NCI-H1105 (cell line): ENCODE measurements at places on chromosomes 2 and 18.

DNA sequence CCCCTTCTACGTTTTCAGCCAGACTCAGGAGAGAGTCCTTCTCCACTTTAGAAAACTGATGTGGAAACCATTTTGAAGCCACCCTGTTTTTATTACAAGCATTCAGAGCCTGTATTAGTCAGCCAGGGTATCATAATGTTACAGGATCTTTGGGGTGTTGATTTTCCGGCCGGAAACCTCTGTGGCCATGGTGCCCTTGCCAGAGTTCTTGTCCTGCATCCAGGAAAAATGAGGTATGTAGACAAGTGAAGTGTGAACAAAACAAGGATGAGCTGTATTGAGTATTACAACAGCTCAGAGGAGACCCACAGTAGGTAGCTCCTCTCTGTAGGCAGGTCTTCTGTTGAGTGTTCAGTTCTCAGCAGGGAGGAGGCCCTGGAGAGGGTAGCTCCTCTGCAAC lies 241.0 kb upstream of the COPS8 start:
- no peak for DNase-seq

- DNase-seq = no peak
Measured at GRCh38 chr2:19753314-19753713, 148.5 kb downstream of the TTC32 start.

DNA sequence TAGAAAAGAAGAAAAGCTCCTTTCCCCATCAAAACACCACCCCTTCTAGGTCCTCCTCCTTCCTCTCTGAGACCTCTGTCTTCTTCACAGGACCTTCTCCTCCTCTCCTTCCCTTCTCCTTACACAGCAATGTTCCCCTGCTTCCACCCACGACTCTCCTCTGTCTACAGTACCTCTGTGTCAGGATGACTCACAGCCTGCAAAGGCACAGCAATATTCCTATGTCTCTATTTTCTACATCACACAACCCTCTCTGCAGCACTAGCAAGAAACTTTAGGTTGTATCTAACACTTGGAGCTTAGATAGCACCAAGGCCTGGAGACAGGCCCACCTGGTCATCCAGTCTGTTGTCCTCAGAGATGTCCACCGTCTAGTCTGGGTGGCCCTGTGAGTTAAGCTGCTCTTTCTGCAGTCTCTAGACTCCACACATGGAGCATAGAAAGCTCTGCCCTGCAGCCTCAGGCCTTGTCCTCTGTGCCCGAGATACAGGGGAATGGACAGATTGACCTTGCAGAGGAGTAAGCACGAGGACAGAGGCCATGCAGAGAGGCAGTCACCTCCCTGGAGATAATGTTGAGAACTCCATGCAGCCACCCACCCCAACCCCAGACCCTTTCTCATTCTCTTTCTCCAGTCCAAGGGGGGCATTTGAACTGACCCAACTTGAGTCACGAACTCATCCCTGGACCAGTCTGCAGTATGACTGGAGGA lies 212.0 kb downstream of the TNS1 start:
- DNase-seq = no peak

DNA sequence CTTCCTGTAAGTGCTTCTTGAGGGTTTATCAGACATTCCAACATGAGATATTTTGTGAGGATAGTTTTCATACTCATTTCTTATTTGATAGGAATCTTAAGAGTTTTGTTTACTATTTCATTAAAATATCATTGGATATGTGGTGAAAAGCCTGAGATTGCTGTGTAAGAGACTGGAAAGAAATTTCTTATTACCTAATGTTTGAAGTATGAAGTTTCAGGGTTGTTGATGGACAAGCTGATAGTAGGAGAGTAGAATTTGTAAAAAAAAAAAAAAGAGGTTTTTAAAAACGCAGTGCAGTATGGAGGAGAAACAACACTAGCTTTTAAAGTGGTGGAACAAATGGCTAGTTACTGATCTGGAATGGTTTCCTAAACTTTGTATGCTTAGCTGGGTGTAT lies 7.7 kb downstream of the EPB41L5 start:
- DNase-seq = no peak

DNA sequence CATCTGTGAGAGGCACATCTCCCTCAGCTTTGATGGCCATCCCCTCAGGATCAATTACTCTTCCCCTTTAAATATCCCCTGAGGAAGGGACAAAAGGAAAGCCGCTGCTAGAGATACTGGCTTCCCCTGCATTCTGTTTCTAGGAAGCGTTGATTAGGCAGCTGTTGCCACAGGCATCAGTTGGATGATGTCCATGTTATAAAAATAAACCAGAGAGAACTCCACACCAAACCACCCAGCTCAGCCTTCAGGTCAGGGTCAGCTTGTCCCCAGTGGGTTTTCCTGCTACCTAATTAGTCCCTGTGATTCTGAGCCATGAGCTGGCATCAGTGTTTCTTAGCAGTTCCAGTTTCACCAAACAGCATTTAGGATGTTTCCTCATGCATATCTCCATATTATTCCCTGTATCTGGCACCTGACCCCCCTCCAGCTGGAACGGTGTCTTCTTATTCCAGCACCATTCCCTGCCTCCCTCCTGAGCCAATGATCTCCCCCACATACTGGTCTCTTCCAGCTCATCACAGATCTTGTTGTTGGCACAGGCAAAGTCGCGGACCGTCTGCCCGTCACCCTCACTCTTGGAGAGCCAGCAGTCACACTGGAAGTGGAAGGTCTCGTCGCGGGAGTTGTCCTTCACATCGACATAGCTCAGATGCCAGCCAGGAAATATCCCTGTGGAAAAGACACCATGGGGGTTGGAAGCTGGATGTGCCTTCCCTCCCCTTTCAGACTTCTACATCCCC lies 168.4 kb downstream of the LOXHD1 start:
- no peak for DNase-seq

DNA sequence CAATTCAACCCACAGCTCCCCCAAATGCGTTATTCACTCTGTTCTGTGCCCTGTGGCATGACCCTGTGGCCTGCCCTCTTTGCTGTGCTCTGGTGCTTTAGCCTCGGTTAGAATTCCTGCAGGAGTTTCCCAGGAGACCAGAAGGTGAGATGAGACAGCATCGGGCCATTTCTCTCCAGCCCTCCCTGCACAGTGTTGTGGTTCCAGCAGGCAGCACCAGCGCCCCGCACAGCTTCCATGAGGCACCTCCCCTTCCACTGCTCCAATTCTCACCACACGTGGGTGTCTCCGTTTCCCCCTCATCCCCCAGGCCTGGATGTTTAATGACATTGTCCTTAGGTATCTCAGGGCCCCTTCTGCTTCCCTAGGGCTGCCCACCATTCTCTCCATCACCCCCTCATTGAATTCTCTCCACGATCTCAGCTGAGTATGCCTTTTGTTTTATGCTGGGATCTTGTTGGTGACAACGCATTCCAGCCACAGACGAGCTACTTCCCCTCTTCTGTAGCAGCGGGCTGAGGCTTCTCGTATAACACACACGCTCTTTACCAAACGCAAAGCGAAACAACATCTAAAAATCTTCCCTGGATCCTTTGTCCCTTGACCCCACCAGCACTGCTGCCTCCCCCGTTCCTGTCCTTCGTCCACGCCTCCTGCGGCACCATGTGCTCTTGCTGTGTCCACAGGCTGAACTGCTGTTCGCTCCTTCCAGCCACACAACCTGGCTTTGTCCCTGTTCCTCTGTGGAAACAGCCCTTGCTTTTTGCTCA lies 35.1 kb downstream of the ACKR3 start:
- DNase-seq = no peak

DNA sequence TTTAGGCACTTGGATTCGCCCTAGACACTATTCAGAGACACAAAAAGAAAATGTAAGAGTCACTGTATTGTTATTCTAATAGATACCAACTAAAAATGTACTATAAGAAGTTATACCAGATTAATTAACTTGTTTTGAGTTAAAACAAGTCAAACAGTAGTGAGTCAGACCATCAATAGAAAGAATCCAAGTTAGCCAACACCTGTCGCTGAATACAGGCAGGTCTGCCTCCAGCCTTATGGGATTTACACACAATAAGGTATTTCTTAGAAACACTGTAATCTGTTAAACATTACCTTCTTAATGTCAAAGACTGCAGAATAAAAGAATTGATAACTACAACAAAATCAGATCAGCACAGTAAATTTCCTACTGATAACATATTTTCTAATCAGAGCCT lies 181.4 kb downstream of the DYM start:
- no peak for DNase-seq

GRCh38 chr2:177767768-177768167 lies 304.8 kb downstream of the PDE11A start:
- no peak for DNase-seq

DNA sequence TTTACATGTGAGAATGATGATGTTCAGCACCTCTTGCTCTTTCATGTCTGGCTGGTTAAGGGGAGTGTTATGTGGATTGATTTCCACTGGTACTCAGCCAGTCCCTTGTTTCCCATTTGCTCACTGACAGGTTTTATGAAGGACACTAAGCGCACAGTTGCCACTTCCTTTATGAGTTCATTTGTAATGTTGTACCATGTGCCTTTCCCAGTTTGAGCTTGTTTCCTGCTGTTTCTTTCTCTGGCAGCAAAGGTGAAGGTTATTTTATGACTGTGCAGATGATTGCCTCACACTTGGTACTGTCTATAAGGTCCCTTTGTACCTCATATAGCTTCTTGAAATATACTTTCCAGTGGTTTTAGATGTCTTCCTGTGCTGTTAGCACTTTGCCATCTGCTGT lies 1700.5 kb upstream of the TMEFF2 start:
- no peak for DNase-seq

- DNase-seq = no peak
Measured at GRCh38 chr18:37661478-37661877, 95.9 kb upstream of the CELF4 start.

DNA sequence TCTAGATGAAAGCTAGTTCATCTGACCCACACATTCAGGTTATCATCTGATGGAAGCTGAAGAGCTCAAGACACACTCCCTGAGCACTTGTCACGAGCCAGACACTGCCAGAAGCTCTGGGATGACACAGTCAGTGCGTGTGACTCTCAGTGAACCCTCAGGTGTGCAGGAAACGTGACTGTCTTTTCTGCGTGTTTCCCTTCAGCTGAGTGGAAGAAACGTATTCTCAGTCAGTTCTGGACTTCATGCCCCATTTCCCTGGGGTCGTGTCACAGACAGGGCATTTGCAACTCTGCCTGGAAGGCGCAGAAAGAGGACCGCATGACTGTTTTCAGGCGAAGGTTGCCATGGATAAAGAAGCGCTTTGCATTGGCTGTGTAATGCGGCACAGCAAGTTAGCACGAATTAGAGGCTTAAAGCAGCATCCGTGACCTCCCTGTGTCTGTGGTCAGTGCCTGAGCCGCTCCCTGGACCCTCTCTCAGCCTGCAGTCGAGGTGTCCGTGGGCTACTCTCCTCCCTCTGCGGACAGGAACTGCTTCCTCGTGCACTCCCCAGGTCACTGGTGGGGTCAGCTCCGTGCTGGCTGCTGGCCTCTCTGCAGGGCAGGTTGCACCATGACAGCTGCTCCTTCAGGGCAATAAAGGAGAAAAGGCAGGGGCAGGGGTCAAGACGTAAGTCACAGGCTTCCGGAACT lies 3.3 kb upstream of the ALLC start:
- no peak for DNase-seq

DNA sequence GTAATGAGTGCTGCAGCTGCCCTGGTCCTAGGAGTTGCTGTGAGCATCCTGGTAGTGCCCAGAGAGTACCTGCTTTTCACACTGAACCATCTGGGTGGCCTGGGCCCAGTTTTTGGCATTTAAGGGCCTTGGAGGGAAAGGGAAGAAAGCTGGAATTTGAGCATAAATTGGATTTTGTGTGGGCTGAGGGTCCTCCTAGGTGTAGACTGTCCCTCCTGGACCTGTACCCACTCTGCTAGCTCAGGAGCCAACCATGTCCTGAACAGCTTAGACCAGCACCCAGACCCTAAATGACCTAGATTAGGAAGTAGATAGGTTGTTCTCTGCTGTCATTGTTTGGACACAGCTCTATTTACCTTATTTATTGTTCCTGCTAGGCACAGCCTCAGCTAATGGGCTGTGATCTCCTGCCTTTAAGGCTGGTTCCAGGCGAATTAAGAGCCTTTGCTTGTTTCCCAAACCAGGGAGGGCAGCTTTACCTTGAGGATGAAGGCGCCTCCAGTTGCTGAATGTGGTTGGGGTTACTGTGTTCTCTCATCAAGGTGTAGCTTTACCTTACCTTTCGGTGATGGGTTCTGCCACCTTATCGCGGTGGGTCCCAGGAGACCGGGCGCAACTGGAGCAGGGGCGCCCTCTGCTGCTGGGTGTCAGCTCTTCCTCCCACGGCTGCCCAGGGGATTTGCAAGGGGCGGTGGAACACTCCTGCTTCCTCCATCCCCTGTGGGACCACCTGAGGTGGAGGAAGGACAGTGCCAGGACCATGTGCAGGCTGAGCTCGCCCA lies 34.4 kb downstream of the ITGA6 start:
- peak; percentile 60 for DNase-seq

GRCh38 chr2:204706939-204707338 lies 161.7 kb downstream of the PARD3B start:
- no peak for DNase-seq

DNA sequence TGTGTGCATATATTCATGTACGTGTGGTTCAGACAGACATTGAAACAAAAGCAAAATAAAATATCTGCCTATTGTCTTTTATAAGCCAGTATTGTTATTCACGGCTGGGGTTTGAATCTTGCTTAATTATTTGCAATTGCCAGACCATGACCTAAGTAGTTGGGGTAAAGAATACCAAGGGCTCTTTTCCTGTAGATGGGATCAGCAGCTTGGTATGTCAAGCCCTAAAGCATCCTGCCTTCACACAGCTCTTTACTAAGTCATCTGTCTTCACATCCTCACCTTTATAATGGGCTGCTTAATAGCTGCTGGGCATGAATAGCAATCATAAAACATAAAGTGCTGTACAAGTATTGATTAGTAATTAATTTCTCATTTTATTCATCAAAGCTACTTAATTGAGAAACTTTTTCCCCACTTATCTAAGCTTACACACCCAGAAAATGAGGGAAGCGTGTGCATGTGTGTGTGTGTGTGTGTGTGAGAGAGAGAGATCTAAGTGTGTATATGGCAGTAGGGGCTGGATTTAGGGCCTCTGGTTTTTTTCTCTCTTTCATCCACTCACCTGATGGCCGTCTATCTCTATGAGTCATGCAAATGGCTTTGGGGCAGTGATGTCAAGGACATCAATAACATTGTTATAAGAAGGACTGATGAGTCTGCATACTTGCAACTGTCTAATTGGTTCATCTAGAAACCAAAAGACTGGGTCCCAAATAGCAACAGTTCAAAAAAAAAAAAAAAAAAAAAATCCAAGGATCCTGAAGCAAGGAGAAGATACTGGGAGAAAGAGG lies 244.1 kb upstream of the TNP1 start:
- no peak for DNase-seq

DNA sequence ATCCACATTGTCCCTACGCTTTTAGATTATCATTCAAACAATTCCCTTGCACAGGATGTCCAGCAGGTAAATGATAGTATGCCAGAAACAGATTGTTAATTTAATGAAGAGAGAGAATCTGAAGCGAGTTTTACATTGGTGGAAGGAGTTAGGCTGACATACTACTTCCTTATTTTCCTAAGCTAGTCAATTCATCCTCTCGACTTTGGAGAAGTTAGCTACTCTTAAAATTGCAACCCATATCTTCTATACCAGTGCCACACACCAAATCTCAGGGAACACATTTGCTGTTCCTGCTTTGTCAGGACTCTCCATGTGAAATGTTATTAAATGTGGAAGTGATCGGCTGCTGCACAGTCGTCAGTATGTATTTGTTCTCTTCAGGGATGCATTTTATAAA lies 249.2 kb downstream of the NAPG start:
- no peak for DNase-seq

- no peak for DNase-seq
Measured at GRCh38 chr18:60936101-60936500, 397.1 kb upstream of the CDH20 start.
